ENCODE measurements at places on chromosomes 11 and 22.
A peak's percentile ranks its signal among the peaks of the same experiment; 100 is the strongest.

- H3K36me3 ChIP-seq, result peaks cover 93% of the 10 kb centered on the region
- H3K4me3 ChIP-seq, result no peak overlapping the region
- H3K27me3 ChIP-seq, result no peaks in the 10 kb centered on the region
These were observed 29.0 kb upstream of the NAP1L4 start for GRCh38 chr11:3021125-3021524.

GRCh38 chr11:86940122-86940777 is 14.9 kb downstream of the FZD4 start:
- H3K27me3 ChIP-seq, result peaks cover 9% of the 10 kb centered on the region
- DNase-seq, result no peak
- H3K36me3 ChIP-seq, result no peaks in the 10 kb centered on the region
- H3K4me3 ChIP-seq, result no peak overlapping the region

GRCh38 chr11:2666828-2667570 is 32.8 kb downstream of the KCNQ1OT1 start:
- H3K4me3 ChIP-seq, result no peak overlapping the region
- peaks cover 2% of the 10 kb centered on the region for H3K36me3 ChIP-seq

GRCh38 chr11:94877443-94878200 is 95.7 kb downstream of the CWC15 start:
- H3K4me3 ChIP-seq, result no peak overlapping the region
- no peaks in the 10 kb centered on the region for H3K36me3 ChIP-seq
- H3K27me3 ChIP-seq, result no peaks in the 10 kb centered on the region
- H3K4me1 ChIP-seq, result peaks cover 30% of the 10 kb centered on the region
- no peak overlapping the region for H3K27ac ChIP-seq
- DNase-seq, result no peak

DNA sequence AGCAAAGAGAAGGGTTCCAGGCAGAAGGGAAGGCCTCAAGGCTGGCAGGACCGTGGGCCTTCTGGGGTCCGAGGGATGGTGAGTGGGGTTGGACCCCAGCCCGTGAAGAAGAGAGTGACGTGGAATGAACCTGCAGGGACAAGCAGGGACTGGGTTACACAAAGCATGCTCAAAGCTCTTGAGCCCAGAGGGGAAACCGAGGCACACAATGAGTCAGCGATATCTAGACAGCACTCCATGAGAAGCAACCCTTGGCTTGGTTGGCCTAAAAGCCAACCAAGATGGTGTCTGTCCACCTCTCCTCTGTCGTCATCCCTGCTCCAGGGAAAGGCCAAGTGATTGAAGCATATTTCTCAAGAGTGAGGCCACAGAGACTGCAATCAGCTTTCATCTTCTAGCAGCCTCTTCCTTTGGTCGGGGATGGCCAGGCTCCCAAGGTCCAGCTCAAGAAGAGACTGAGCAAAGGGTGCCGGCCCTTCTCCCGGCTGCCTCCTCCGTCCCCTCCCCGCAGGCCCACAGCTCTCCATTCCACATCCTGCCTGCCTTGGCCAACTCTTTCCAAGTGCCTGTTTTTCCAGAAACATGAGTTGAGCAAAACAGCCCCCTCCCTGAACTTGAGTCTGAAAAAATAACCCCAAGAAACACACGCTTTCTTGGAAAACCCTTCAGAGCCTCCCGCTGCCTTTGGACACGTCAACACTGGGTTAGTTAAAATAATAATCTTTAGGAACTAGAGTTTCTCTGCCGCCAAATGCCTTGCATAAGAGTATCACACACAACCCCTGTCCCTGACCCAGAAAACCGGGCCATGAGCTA is 556.6 kb downstream of the MIAT start:
- DNase-seq, result no peak
- H3K4me1 ChIP-seq, result no peaks in the 10 kb centered on the region
- no peak overlapping the region for H3K4me3 ChIP-seq
- H3K36me3 ChIP-seq, result no peaks in the 10 kb centered on the region
- H3K27me3 ChIP-seq, result peaks cover 55% of the 10 kb centered on the region
- no peak overlapping the region for H3K27ac ChIP-seq

DNA sequence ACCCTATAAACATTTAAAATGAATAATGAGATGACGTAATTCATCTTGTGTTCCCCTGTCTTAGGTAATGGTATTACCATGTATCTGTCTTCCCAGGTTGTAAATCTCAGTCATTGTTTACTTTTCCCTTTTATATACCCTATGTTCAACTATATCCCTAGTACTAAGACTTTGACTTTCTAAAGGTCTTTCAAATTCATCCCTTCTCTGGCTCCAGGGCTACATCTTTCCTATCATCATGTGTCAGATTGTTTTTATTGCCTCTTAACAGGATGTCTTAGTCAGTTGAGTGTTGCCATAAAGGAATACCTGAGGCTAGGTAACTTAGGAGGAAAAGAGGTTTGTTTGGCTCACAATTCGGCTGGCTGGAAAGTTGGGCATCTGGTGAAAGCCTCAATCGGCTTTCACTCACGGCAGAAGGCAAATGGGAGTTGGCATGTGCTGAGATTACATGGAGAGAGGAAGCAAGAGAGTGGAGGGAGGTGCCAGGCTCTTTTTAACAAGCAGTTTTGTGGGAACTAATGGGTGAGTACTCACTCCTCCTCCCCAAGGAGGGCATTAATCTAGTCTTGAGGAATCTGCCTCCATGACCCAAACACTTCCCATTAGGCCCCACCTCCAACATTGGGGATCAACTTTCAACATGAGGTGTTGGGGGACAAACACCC is 11.6 kb upstream of the DLAT start:
- peaks cover 3% of the 10 kb centered on the region for H3K36me3 ChIP-seq
- peaks cover 13% of the 10 kb centered on the region for H3K27me3 ChIP-seq
- H3K4me1 ChIP-seq, result no peaks in the 10 kb centered on the region
- H3K4me3 ChIP-seq, result no peak overlapping the region

GRCh38 chr11:6233984-6234386 is 451 bp downstream of the FHIP1B start:
- no peak for DNase-seq
- H3K36me3 ChIP-seq, result peaks cover 19% of the 10 kb centered on the region
- H3K27ac ChIP-seq, result peak overlapping the region; percentile 98
- H3K4me1 ChIP-seq, result peaks cover 50% of the 10 kb centered on the region

GRCh38 chr11:118791961-118792569 is 1.1 kb upstream of the DDX6 start:
- H3K4me3 ChIP-seq, result peak overlapping the region; percentile 97
- H3K4me1 ChIP-seq, result peaks cover 18% of the 10 kb centered on the region
- H3K27ac ChIP-seq, result peak overlapping the region; percentile 98
- no peaks in the 10 kb centered on the region for H3K27me3 ChIP-seq

GRCh38 chr11:128323381-128323780 is 264.0 kb downstream of the ETS1 start:
- H3K36me3 ChIP-seq, result peaks cover 15% of the 10 kb centered on the region
- peak overlapping the region; percentile 55 for H3K4me3 ChIP-seq
- no peak for DNase-seq
- H3K27me3 ChIP-seq, result no peaks in the 10 kb centered on the region

GRCh38 chr11:12377106-12377823 is at the start of gene PARVA:
Gene PARVA (plus strand): TSS chr11:12377571. CDS start chr11:12377648, 77 bp downstream.
- peaks cover 53% of the 10 kb centered on the region for H3K27me3 ChIP-seq
- H3K36me3 ChIP-seq, result no peaks in the 10 kb centered on the region
- peak; percentile 36 for DNase-seq
- H3K4me3 ChIP-seq, result peak within 1 kb of the TSS; percentile 69
- H3K27ac ChIP-seq, result no peak within 1 kb of the TSS

All from activated T-cell treated with anti-CD3 and anti-CD28 coated beads, Interleukin-2, amount 50 U/mL, for 24 hours (primary cell).